Vagina (tissue), 2 donors: ENCODE measurements at places on chromosomes 5 and 9. TPM values are rescaled to one million over a fixed set of nuclear protein-coding genes. Genes with fewer than 3 reads are reported as not detected.

DNA sequence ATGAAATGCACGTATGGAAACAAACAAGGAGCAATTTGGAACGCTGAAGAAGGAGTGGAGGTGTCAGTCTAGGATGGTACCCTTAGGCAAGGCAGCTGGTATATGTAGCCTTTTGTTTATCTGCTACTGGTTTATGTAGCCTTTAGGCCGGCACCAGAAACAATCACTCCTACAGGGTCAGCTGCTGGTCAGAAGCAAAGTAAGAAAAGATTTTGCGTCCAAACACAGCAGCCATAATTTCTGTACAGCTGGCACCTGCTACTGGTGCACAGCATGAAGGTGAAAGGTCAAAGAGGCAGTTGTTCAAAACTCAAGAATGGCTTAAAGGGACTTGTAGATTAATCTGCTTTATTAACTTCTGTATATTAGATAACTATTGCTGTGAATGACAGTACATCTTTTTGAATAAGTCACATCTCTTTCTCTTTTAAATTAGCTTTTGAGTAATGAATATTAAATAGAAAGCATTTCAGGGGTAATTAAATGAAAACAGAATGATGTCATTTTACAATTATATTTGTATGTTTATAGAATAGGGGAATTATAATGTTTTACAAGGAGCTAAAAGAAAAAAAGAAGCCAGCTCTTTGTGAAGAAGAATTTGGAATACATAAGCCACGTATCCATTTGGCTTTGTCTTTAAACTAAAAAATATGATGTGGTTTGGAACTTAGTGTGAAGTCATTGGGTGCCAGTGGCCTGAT, 33.1 kb upstream of the TLX3 start:
- no peak for DNase-seq
- no peaks in the 10 kb centered on the region for H3K27me3 ChIP-seq
- no peaks in the 10 kb centered on the region for H3K4me1 ChIP-seq
- no peak overlapping the region for H3K27ac ChIP-seq

The IFNA2 gene
- not detected for total RNA-seq

- no peaks in the 10 kb centered on the region for H3K36me3 ChIP-seq
- no peak for DNase-seq
- peaks cover 28% of the 10 kb centered on the region for H3K4me1 ChIP-seq
- H3K27ac ChIP-seq = peak overlapping the region; percentile 27
- no peaks in the 10 kb centered on the region for H3K27me3 ChIP-seq
These were observed 88.6 kb upstream of the GAS1 start for GRCh38 chr9:87035879-87036278.

- H3K4me3 ChIP-seq = no peak overlapping the region
- no peaks in the 10 kb centered on the region for H3K27me3 ChIP-seq
- H3K36me3 ChIP-seq = peaks cover 41% of the 10 kb centered on the region
- peaks cover 16% of the 10 kb centered on the region for H3K4me1 ChIP-seq
- no peak for DNase-seq
These were observed 14.5 kb downstream of the FBXW2 start for GRCh38 chr9:120778758-120779157.

The ECM2 gene
- 10.8 TPM for total RNA-seq

- no peaks in the 10 kb centered on the region for H3K36me3 ChIP-seq
- no peak overlapping the region for H3K27ac ChIP-seq
- H3K27me3 ChIP-seq = peaks cover 7% of the 10 kb centered on the region
- H3K4me3 ChIP-seq = peak overlapping the region; percentile 26
- H3K4me1 ChIP-seq = peaks cover 5% of the 10 kb centered on the region
- no peak for DNase-seq
These were observed 69.4 kb downstream of the LMX1B start for GRCh38 chr9:126682928-126683697.

DNA sequence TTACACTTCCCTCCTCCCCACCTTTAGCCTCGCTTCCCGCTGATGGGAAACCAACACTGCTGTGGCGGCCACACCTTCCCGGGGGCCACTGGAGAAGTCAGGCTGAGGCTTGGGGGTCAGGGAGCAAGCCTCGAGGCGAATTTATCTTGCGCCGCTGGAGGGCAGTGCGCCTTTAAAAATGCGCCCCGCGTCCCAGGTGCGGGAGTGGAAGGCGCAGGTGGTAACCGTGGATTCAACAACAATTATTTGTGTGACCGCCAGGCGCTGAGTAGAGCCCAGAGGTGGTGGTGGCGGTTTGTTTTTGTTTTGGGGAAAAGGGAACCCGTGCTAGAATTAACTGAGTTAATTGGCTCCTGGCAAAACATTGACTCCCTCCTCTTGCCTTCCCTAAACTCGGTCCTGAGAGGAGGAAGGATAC, 1.1 kb downstream of the CFAP77 start:
- no peak for DNase-seq
- H3K36me3 ChIP-seq = no peaks in the 10 kb centered on the region
- peak overlapping the region; percentile 46 for H3K4me3 ChIP-seq
- peaks cover 7% of the 10 kb centered on the region for H3K27me3 ChIP-seq
- H3K4me1 ChIP-seq = peaks cover 32% of the 10 kb centered on the region
